NCI-H187 (cell line): ENCODE measurements at places on chromosomes 11 and 22.

GRCh38 chr11:110317516-110317932 is 21.1 kb upstream of the RDX start:
- peak; percentile 11 for DNase-seq

- DNase-seq, result no peak
Observed at GRCh38 chr22:17359501-17359900, 9.8 kb upstream of the CECR2 start.

GRCh38 chr22:19568337-19569275 is 44.4 kb upstream of the CLDN5 start:
- no peak for DNase-seq

GRCh38 chr11:68380786-68381622 is 68.6 kb downstream of the LRP5 start:
- DNase-seq, result no peak

- no peak for DNase-seq
Observed at GRCh38 chr11:69947059-69947792, 128.0 kb upstream of the FGF3 start.

GRCh38 chr11:48307760-48308386 is 1.9 kb downstream of the OR4S1 start:
- DNase-seq, result peak; percentile 32

DNA sequence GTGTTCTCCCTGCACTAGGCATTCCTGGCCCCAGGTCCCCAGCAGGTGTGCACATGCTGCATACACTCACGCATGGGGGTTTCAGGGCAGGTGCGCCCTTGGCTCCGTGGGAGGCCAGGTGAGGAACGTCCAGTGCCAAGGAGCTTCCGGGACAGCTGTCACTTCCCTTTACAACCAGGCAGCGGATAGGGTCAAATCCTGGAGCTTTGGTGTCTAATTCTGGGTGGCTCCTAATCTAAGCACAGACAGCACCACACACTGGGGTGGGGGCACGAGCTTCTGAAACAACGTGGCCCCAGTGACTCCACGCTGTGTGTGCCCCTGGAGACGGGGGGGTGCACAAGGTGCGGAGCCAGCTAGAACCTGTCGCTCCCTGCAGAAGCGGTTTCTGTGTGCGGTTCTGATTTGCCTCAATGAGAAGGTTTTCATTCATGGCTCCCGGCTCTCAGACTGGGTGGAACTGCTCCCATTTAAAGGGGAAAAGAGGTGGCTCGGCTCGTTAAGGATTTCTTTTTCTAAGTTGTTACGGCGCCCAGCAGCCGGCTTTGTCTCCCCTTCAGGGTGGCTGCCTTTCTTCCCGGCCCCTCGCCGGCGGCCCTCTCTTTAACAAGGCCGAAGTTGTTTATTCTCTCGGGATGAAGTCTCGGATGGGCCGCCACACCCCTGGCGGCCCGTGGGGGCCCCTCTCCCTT is 5.0 kb downstream of the CCND1 start:
- no peak for DNase-seq

DNA sequence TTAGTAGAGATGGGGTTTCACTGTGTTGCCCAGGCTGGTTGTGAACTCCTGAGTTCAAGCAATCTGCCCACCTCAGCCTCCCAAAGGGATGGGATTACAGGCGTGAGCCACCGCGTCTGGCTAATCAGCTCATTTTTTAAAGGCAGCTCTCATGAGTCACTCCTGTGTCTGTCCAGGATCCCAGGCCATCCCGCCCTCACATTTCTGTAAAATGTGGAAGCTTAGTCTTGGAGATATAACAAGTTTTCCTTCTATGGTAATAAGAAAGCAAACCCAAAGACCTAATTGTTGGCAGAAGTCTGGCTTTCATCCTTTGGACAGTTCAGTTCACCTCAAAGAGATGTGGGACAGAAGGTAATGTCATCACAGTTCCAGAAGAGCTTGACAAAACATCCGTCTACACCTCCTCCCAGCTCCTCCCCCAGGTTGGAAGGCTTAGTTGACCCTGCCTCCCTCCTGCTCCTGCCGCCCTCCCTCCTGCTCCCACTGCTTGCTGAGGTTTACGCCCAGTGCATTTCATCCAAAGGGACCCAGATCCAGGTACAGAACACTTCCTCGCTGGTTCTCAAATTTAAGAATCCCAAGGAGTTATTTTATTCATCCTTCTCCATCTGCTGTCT is 6.4 kb downstream of the DRD2 start:
- DNase-seq, result no peak

DNA sequence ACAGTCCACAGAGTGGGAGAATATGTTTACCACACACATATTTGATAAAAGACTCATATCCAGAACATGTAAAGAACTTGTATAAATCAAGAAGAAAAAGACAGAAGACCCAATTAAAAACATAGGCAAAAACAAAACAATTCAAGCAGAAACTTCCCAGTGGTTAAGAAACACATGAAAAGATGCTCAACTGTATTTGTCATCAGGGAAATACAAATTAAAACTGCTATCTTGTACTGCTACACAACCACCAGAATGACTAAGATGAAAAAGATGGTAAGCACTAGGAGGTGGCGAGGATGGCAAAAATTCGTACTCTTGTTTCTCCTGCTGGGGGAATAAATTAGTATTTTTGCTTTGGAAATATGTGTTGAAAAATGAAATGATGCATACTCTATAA is 192.3 kb upstream of the C11orf87 start:
- no peak for DNase-seq

GRCh38 chr11:8190431-8190830 is 21.6 kb upstream of the RIC3 start:
- no peak for DNase-seq

DNA sequence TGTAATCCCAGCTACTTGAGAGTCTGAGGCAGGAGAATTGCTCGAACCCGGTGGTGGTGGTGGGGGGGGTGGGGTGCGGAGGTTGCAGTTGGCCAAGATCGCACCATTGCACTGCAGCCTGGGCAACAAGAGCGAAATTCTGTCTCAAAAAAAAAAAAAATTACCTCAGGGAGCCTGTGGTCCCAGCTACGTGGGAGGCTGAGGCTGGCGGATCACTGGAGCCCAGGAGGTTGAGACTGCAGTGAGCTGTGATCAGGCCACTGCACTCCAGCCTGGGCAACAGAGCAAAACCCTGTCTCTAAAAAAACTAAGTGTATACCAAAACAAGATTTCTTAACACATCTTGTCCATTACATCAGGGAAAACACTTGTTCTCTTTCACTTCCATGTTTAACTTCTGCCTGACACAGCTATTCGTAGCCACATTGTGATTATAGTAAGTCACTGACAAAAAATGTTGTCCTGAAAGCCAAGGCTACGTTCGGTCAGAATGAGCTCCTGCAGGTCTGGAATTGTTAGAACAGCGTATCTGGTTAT is 1.4 kb downstream of the TMEM80 start:
- no peak for DNase-seq

GRCh38 chr11:121671283-121672168 is 218.8 kb upstream of the SORL1-AS1 start:
- DNase-seq, result no peak

- no peak for DNase-seq
Observed at GRCh38 chr11:124168796-124169195, 14.3 kb upstream of the OR10D3 start.

- DNase-seq, result no peak
Observed at GRCh38 chr22:43508489-43508888, 96.7 kb downstream of the MPPED1 start.
